ENCODE measurements at places on chromosomes 5 and 9. TPM values are rescaled to one million over a fixed set of nuclear protein-coding genes. Genes with fewer than 3 reads are reported as not detected.

Gene CDC20B
- total RNA-seq: not detected

Gene SPINK6
- total RNA-seq: not detected

Gene MAMDC2
- 91.4 TPM for total RNA-seq

Gene SLC6A7
- total RNA-seq: not detected

Gene NME5
- not detected for total RNA-seq

Gene TMEM174
- not detected for total RNA-seq

- no peak for DNase-seq
Observed at GRCh38 chr9:110975969-110976368, 62.3 kb downstream of the LPAR1 start.

GRCh38 chr5:134524826-134525682, at the start of gene JADE2:
Gene JADE2, plus strand, starts transcription at chr5:134525670. Its CDS starts 10,188 bp downstream, at chr5:134535858.
- peak; percentile 75 for DNase-seq

DNA sequence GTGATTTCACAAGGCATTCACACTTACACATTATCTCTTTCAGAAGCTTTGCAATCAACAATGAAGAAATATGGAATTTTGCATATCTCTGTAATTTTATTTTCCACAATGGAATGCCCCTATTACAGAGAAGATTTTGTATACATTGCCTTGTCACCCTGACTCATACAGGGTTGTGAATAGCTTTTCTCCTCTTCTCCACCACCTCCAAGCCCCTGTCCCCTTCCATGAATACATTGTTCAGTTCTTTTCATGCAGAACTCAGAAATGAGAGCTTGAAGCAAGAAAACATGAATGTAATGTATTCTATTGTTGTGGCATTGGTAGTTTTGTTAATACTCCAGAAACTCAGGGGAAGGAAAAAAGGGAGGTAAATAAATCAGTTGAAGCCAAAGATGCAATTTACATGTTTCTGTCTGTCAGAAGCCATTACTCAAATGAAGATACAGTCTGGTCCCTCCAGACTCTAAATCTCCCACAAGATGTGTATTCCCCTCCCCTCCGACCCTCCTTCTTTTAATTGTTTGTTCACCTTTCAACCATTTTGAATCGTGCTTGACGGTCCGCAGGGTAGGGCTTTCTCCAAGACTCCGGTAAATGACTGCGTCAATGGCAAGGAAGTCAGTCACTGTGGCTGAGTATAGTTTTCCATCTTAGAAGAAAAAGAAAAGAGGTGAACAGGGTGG, 86.1 kb downstream of the SEMA6A start:
- DNase-seq: no peak

- no peak for DNase-seq
Observed at GRCh38 chr9:26260238-26260637, 582.0 kb upstream of the TUSC1 start.
